ENCODE measurements at places on chromosomes 1 and 21. TPM values are rescaled to one million over a fixed set of nuclear protein-coding genes. Genes with fewer than 3 reads are reported as not detected.

DNA sequence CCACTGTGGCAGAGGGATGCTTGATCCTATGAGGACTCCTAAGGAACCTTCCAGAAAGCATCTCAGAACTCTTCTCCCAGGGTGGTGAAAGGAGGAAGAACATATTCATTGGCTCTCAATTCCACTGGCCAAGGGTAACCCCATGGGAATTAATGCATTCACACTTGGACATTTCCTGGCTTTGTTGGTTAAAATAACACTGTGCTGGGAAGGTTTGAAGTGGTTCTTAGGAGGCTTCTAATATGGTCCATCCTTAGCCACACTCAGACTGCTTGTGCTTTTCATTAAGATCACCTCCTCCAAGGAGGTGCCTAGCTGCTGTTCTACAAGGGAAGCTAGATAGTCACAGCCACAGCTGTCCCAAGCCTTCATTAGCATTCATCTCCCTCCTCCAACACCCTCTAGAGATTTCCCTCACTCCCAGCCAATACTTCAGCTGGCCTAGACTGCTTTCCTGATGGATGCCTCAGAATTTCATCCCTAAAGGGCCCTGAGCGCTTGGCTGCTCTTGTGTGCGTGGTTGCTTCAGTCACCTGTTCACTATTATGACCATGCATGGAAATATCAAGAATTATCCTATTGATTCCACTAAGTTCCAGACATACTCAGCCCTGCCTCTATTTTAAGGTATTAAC, 544.4 kb downstream of the PLPP3 start:
- H3K4me3 ChIP-seq, result no peak overlapping the region
- H3K36me3 ChIP-seq, result no peaks in the 10 kb centered on the region
- H3K27ac ChIP-seq, result no peak overlapping the region
- no peaks in the 10 kb centered on the region for H3K27me3 ChIP-seq

GRCh38 chr1:111232134-111232533, 4.6 kb downstream of the CHI3L2 start:
- H3K36me3 ChIP-seq, result no peaks in the 10 kb centered on the region
- H3K4me3 ChIP-seq, result no peak overlapping the region
- no peaks in the 10 kb centered on the region for H3K4me1 ChIP-seq

- no peak for DNase-seq
- no peak overlapping the region for H3K27ac ChIP-seq
- H3K36me3 ChIP-seq, result peaks cover 7% of the 10 kb centered on the region
- no peaks in the 10 kb centered on the region for H3K4me1 ChIP-seq
Measured at GRCh38 chr1:109314795-109315194, 8.0 kb upstream of the MYBPHL start.

DNA sequence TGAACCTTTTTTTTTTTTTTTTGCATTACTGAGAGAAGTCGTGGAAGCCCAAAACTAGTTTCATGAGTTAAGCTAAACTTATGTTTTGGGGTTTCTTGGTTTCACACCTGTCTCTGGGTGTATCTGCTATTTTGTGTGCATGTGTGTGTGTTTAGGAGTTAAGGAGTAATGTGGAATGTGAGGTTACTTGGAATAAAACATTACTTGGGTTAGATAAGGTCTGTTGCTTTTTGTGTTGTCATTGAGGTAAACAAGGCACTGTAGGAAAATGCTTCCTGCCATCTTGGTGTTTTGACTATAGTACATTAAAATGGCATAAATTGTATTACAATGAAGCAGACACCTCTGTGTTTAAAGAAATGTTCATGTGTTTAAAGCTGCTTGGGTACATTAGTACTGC, 2.9 kb downstream of the TENT5C start:
- no peak for DNase-seq
- no peak overlapping the region for H3K4me3 ChIP-seq
- no peaks in the 10 kb centered on the region for H3K36me3 ChIP-seq
- peaks cover 12% of the 10 kb centered on the region for H3K4me1 ChIP-seq

GRCh38 chr1:92201973-92202372, 15.7 kb upstream of the C1orf146 start:
- no peak overlapping the region for H3K4me3 ChIP-seq
- no peaks in the 10 kb centered on the region for H3K4me1 ChIP-seq
- H3K27me3 ChIP-seq, result no peaks in the 10 kb centered on the region
- H3K27ac ChIP-seq, result no peak overlapping the region

GRCh38 chr21:38308532-38309119, 51.8 kb downstream of the KCNJ15 start:
- H3K27me3 ChIP-seq, result no peaks in the 10 kb centered on the region

The RHD gene
- total RNA-seq, result not detected

The BRDT gene
- total RNA-seq, result not detected

The WARS2 gene
- total RNA-seq, result 17.6 TPM

The EBNA1BP2 gene
- 270 TPM for total RNA-seq

The HAPLN2 gene
- total RNA-seq, result not detected

Data from SJSA1 (cell line).